ENCODE measurements at places on chromosomes 13 and 19. TPM values are rescaled to one million over a fixed set of nuclear protein-coding genes. Genes with fewer than 3 reads are reported as not detected.

- DNase-seq = no peak
These were observed 88.3 kb downstream of the DOCK9 start for GRCh38 chr13:98889419-98890085.

GRCh38 chr13:60369242-60369641 lies 27.8 kb upstream of the TDRD3 start:
- DNase-seq = no peak

DNA sequence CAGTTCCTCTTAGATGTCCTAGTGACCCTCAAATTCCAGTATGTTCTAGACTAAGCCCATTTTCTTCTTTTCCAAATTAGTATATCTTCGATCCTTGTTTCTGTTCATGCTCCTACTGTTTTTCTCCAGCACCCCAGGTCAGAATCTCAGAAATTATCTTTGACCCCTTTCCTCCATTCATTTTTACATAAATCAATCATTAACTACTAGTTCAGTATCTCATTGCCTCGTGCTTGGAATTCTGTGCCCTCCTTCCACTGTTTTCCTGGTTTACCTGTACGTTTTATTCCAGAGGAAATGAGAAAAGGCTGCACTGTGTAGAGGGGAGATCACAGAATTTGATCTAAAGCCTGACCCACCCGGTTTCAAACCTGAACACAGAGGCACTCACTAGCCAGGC lies 107.9 kb downstream of the LRCH1 start:
- DNase-seq = no peak

Gene PRX
- total RNA-seq = 5.6 TPM

Gene ZNF90
- total RNA-seq = 5.5 TPM

Gene GRIK5
- 0.11 TPM for total RNA-seq

All from lower leg skin (tissue), 4 donors.